ENCODE measurements at places on chromosomes 16 and 17.

DNA sequence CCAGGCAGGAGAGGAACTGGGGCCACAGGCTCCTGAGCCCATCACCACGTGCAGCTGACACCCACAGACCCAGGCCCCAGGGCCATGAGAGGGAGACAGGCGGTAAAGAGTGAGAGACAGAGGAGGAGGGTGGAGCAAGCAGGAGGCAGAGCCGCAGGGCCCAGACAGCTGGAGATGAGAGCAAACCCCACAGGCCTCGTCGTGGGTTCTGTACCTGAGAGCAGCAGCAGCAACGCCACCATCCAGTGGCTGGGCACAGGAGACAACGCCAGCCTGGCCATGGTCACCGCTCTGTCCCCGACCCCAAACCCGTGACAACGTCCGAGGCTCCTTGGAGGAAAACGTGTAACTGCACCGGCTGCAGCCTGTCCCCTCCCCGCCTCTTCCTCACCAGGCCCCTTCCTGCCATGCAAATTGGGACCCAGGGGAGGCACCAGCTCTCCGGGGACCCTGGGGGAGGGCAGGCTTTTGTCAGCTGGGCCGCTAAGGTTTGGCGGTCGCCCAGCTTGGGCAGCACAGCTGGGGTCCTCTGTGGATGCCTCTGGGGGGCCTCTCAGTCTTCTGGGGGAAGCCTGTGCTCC is at the start of gene CD79B:
CD79B (minus strand) TSS at position 351 of the 581 bp plus-strand sequence; CDS start at position 281, 70 bp downstream.
- DNase-seq: no peak

- no peak for DNase-seq
Observed at GRCh38 chr16:63617047-63617989, 1504.5 kb downstream of the CDH11 start.

DNA sequence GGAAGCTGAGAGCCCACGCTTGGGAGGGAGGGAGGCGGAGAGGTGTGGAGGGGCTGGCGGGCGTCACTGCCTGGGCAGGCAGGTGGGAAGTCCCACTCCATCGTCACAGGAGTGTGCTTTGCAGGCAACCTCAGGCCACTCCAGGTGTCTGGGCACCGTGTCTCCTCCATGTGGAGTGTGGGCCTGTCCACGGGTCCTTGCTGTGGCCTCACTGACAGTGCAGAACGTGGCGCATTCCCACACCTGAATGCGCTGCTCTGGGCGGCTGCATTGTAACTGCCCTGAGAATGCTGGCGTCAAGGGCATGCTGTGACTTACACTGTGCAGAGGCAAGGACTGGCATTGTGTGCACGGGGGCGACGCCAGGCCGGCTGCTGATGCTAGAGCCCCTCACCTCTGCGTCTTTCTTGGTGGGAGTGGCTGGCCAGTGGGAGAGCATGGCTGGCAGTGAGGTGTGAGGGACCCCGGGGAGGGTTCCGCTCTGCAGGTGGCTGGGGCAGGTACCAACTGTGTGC is 66.4 kb downstream of the BANP start:
- no peak for DNase-seq

GRCh38 chr17:4449736-4450135 is 16.0 kb downstream of the SPNS3 start:
- DNase-seq: no peak

DNA sequence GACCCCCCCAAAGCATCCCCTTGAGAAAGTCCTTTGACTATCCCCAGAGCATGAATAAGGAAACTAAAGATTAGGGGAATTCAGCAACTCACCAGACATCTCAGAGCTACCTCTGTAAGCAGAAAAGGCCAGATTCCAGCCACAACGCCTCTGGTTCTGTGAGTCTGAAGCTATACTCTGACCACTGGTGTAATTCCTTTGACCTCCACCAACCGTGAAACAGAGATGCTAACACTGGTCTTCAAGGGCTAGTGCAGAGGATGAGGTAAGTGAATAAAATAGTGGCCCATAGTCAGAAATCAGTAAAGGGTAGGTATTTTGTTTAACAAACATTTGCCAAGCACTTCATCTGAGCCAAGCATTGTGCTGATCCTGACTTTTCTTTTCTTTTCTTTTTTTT is 353.4 kb downstream of the NPIPA8 start:
- DNase-seq: no peak

GRCh38 chr17:34366529-34367107 is 3.6 kb upstream of the CCL1 start:
- no peak for DNase-seq

- no peak for DNase-seq
Observed at GRCh38 chr17:77863814-77864161, 94.7 kb upstream of the TNRC6C start.

- DNase-seq: no peak
Observed at GRCh38 chr16:12891836-12892235, 9.6 kb upstream of the SHISA9 start.

DNA sequence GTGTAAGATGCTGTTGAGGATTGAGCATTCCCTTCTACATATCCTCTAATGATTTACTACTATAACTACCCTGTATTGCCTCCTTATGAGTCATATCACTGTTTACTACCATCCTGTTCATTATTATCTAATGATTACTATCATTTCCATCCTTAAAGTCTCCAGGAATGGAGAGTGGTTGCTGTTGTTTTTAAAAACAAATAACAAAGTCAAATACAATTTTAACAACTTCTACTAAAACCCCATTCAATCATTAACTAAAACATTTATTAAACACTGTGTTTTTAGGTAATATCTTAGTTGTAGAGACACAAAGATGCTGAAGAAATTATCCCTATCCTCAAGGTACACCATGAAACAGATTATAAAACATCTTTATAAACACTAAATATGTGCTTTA is 126.9 kb downstream of the BRIP1 start:
- no peak for DNase-seq

DNA sequence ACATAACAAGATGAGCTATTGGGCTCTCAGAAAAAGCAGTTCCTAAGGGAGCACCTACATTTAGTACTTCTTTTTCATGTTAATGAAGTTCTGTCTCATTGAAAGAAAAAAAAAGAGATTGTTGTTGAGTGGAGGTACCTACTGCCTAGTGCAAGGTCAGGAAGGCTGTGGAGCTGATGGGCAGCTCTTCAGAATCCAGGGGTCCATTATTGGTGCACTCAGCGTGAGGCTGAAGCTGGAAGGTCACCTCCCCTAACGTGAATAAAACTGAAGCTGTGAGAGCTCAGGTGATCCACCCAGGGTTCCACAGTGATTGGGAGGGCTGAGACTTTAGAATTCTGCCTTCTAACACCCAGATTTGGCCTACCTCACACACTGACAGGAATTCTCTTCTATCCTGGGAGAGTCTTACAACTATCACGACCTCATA is 153.9 kb upstream of the TBX2 start:
- no peak for DNase-seq

DNA sequence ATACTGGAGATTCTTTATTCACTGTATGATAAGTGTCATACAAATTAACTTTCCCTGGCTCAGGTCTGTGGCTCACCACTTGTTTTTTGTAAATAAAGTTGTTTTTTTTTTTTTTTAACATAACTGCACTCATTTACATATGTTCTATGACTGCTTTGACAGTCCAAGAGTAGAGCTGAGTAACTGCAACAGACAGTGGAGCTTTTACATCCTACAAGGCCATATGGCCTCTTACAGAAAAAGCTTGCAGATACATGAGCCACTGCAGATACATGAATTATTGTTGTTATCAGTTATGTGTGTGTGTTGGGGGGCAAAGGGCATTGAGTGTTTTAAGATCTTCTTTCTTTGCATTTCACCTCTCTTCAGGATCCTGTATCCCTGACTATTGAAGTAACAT is 311.7 kb downstream of the BCAS3 start:
- DNase-seq: no peak

- no peak for DNase-seq
Observed at GRCh38 chr17:81993729-81994592, 16.5 kb downstream of the ASPSCR1 start.

DNA sequence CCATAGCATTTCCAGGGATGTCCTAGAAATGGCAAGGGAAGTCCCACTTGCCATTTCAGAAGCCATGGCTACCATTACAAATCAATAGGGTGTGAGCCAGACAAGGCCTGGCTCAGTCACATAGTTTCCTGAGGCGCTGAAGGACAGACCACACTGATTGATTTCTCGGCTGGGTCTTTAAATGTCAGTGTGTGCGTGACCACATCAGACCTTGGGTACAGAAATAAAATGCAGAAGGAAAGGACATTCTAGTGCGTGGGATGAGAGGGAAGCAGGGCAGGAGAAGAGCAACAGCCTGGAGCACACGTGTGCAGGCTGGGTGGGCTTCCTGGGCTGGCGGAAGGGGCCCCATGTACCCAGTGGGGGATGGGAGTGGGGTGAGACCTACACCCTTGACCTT is 58.7 kb upstream of the LYRM9 start:
- no peak for DNase-seq

DNA sequence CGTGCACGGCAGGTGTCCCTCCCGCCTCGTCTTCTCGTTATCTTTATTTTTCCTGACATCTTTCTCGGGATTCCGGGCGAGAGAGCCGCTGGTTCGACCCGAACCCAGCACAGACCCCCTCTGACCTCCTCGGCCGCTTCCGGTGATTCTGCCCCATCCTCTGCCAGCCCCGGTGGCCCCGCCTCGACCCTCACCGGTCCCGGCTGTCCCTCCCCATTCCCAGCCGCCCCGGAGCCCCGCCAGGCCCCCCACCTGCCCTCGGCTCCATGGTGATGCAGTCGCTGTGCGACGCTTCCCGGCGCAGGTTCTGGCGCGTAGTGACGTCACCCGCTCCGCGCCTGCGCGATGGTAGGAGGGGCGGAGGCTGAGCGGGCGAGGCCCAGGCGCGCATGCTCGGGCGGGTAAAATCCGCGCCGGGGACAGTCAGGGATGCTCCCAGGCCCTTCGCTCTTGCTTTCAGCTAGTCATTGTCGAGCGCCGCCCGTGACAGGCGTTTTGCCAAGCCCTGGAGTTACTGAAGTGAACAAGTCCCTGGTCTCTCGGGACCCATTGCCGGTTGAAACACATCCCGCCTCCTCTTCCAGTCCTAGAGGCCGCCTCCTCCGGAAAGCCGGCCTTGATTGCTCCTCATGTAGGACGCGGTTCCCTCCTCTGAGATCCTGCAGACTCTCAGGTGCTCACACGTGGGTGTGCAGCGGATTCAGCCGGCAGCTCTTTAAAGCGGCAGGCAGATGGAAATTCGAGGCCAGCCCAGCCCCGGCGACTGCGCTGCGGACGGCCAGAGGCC is at the start of gene MTHFSD:
MTHFSD (minus strand) TSS at position 319 of the 787 bp plus-strand sequence; CDS start at position 268, 51 bp downstream.
- no peak for DNase-seq

DNA sequence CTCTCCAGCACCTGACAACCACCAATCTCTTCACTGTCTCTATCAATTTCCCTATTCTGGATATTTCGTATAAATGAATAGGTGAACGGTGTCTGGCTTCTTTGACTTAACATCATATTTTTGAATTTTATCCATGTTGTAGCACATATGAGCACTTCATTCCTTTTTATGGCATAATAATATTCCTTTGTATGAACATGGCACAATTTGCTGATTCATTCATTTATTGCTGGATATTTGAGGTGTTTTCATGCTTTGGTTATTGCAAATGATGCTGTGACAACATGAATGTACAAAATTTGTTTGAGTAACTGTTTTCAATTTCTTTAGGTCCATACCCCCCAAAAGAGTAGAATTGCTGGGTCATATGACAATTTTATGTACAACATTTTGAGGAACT is 12.0 kb downstream of the CCDC182 start:
- DNase-seq: no peak

- no peak for DNase-seq
Observed at GRCh38 chr16:88005968-88006367, 54.7 kb downstream of the BANP start.

- DNase-seq: no peak
Observed at GRCh38 chr16:50709061-50709684, 15.8 kb downstream of the NOD2 start.

DNA sequence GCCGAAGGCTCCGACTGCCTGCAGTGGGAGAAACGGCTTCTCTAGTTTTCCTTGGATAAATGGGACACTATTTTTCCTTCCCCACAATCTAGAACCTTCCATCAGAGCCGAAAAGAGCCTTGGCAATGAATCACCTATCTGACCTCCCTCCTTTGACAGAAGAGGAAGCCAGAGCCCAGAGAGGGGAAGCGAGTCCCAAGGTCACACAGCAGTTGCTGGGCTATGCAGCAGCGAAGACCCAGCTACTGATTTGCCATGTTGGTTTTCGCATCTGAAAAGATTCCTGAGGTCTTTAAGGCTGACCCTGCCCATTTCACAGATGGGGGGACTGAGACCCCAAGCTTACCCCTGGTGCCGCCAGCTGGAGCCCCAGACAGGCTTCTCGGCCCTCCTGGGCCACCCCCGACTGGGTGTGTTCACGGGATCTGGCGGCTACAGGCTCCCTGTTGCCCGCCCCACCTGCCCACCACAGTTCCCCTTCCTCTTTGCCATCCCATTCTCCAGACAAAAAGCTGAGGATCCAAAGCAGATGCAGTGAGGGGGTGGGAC is 45.9 kb downstream of the RAI1 start:
- DNase-seq: no peak

GRCh38 chr17:79213305-79213704 is 138.7 kb downstream of the ENGASE start:
- DNase-seq: no peak

GRCh38 chr17:42989726-42990652 is 8.2 kb upstream of the RPL27 start:
- no peak for DNase-seq

DNA sequence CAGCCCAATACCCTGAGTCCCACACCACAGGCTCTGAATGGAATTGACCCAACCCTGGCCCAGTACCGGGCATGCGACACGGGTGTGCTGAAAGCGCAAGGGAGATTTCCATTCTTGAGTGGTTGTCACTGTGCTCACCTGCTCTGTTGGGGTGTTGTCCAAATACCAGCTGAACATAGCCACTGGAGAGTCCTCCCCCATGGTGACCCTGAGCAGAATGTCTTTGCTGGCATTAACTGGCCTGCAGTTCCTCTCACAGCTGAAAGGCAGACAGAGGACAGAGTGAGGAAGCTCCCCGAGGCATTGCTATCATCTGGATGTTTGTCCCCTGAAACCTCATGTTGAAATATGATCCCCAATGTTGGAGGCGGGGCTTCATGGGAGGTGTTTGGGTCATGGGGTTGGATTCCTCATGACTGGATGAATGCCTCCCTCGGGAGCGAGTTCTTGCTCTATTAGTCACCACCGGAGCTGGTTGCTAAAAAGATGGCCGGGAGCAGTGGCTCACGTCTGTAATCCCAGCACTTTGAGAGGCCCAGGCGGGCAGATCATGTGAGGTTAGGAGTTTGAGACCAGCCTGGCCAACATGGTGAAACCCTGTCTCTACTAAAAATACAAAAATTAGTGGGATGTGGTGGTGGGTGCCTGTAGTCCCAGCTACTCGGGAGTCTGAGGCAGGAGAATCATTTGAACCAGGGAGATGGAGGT is 57.3 kb upstream of the BCO1 start:
- DNase-seq: peak; percentile 92

DNA sequence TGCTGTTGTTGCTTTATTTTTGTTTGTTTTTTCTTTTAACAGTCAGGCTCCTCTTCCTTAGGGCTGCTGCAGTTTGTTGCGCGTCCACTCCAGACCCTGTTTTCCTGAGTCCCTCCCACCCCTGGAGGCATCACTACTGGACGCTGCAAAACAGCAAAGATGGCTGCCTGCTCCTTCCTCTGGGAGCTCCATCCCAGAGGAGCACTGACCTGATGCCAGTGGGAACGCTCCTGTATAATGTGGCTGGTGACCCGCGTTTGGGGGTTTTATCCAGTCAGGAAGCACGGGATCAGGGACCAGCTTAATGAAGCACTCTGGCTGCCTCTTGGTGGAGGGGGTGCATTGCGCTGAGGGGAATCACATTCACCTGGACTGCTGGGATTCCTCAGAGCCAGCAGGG is 1005.6 kb downstream of the CDH8 start:
- no peak for DNase-seq

All from non-pigmented ciliary epithelial cell (primary cell).